ENCODE measurements at places on chromosomes 2 and 18.
A peak's percentile ranks its signal among the peaks of the same experiment; 100 is the strongest.

- DNase-seq: no peak
Observed at GRCh38 chr2:27275211-27276150, at the start of gene DNAJC5G. Gene DNAJC5G (plus strand): TSS chr2:27275433. CDS start chr2:27276729, 1,296 bp downstream.

GRCh38 chr2:47890711-47891368, 15.5 kb downstream of the FBXO11 start:
- DNase-seq: no peak

- DNase-seq: no peak
Observed at GRCh38 chr2:168584911-168585310, 128.8 kb downstream of the CERS6 start.

- DNase-seq: no peak
Observed at GRCh38 chr2:71596011-71596410, 142.7 kb downstream of the DYSF start.

DNA sequence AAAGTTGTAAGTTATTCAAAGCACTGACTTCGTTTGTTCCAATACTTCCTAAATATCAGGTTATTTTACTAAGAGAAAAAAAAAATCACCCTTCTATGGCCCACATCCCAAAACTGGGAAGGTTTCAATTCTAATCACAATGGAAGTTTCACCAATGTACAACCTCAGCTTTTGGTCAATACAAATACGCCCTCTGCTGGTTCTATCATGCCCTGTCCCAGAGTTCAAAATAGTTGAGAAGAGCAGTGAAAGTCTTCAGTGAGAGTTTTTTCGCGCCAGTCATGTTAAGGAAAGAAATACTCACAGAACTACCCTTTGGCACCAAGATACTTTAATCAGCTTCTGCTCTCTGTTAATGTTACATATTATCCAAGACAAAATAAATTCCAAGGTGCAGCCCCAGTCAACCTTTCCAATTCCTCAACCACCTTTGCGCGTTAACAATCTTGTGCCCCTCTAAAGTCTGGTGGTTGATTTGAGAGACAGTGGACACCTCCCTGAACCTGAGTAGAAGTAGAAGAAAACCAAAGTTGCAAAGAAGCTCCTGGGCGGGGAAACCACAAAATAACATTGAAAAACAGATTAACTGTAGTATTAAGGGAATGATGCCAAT, 59.9 kb downstream of the SUMO1 start:
- DNase-seq: peak; percentile 69

DNA sequence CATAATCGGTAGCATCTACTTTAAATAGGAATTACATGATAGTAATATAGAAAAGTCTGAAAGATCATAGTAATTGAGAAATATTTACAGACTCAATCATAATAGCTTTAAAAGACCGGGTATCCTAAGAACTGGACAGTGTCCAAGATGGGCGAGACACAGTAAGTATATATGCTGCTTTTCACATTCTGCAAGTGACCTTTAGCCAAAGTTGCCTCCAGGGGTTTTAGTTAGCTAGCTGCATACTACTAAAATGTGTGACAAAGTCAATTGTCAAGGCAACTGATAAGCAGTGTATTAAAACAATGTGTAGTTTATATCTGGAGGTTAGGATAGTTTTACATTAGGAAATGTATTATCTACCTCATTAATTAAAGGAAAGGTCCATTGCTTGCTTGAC, 24.6 kb downstream of the CD302 start:
- DNase-seq: peak; percentile 72

DNA sequence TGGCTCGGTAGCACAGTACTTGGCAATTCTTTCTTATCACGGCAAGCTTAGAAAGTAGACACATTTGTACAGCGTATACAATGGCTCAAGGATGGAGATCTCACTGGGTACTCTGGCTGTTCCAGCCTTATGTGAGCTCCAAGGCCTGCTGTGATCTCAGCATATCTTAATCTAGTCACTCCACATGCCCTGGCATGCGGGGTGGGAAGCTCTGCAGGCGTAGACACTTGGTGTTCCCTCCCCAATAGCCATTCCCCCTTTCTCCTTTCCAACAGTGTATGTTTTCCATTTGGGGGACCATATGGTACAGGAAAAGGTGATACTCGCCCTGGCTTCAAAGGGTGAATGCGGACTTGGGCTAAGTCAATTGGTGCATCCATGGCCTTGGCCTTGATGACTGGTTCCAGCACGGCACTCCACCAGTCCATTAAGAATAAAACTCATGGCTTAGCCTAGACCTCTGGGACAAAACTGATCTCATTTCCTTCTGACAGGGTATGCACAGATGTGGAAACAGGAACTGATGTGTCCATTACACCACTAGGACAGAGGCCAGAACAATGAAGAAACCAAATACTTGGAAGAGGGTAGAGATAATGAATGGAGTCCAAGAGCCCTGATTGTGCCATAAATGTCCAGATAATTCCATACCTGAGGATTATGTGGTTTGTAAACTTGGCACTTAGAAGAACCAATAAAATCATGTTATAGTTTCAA, 28.4 kb downstream of the TGIF1 start:
- no peak for DNase-seq

- DNase-seq: peak; percentile 89
Observed at GRCh38 chr2:28390746-28391563, 1.7 kb upstream of the FOSL2 start.

GRCh38 chr18:62659698-62660097, 55.6 kb upstream of the PHLPP1 start:
- DNase-seq: no peak

DNA sequence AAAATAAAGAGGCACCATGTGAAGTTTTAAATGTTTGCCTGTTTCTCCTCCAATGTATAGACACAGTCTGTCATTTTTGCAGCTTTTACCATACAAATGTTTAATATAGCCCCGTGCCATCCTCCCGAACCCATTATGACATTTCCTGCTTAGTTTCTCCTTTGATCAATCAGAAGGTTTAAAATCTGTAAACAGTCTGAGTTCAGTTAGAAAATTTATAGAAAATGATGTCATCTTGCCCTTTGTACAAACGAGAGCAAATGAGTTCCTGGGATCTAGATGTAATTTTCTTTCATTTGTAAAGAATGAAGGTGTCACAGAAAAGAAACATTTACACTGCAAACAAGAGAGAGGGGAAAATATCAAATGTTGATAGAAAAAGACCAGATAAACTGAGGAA, 62.7 kb upstream of the NFU1 start:
- no peak for DNase-seq

GRCh38 chr2:239285932-239286230, 114.9 kb downstream of the HDAC4 start:
- no peak for DNase-seq

GRCh38 chr2:20562540-20563225, 88.2 kb downstream of the HS1BP3 start:
- no peak for DNase-seq

DNA sequence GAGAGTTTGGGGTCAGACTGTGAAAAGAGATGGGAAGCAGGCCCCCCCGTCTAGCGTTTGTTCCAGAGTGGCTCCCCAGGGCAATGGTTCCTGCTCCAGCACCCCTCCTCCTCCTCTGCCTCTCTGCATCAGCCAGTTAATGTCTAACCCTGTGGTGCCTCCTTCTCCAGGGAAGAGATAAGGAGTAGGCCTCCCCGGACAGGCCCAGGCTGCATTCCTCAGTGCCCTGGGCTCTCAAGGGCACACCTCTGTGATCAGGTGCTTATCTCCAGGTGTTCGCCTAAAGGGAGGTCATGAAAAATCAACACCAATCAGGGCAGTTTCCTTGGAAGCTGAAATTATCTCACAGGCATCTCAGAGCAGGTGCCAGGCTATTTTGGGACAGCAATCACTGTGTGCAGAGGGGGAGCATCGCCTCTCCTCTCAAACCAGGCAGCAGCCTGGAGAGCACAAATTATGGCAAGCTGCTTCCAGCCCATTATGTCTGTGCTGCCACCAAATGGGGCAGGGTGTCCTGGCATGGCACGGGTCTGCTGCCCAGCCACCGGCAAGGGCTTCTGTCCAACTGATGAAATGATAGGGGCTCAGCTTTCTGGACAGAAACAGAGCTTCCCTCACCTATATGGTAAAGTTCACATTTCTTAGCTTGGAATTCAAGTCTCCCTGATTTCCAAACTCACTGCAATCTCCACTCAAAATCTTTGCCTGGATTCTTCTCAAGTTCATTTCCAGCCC, 255.8 kb upstream of the SLC14A2 start:
- no peak for DNase-seq

DNA sequence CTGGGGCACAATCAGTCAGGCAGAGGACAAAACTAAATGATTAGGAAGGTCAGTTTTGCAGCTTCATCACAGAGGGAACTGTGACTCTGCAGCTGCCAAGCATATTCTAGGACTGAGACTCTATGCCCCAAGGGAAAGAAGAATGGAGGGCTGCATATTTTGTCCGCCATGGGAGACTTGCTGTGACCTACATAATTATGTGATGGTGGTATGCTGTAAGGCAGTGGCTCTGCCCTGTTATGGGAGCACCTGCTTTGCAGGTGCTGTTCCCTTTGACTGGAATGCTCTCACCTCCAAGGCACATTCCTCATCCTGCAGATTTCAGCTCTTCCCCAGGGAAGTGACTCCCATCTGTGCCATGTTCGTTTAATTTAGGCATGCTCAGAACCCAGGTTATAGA, 261.9 kb upstream of the EPHA4 start:
- no peak for DNase-seq

GRCh38 chr18:21100146-21100545, 11.5 kb downstream of the ROCK1 start:
- peak; percentile 24 for DNase-seq

GRCh38 chr18:31901063-31901462, 41.9 kb downstream of the TRAPPC8 start:
- DNase-seq: peak; percentile 1

DNA sequence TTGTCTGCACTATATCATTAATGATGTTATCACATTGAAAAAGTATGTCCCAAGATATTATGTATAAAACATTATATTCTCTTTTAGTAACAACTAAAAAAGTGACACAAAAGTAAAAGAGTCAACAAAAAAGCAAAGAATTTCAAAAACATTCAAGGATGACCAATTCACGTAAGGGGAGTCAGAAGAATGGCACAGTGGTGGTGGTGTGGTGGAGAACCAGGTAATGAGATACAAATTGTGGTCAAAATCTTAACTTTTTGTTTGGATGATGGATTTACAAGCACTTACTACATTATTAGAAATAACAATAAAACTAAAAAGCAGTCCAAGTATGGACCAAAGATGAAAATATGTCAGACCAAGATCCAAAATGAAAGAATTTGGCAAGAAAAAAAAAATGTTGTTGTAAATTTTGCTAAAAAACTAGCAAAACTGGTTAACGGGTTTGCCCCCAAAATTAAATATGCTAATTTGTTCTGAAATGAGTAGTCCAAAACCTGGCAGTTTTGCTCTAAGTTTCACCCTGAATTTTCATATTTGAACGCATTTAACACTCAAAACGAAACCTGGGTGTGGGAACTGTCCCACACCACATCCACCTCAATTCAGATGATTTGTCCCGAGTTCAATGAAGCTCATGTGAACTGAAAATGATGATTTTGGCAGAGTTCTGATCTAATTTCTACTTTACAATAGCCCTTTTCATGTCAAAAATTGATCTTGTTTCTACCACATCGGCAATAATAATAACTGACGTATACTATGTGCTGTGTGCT, 135.8 kb downstream of the IKZF2 start:
- no peak for DNase-seq

DNA sequence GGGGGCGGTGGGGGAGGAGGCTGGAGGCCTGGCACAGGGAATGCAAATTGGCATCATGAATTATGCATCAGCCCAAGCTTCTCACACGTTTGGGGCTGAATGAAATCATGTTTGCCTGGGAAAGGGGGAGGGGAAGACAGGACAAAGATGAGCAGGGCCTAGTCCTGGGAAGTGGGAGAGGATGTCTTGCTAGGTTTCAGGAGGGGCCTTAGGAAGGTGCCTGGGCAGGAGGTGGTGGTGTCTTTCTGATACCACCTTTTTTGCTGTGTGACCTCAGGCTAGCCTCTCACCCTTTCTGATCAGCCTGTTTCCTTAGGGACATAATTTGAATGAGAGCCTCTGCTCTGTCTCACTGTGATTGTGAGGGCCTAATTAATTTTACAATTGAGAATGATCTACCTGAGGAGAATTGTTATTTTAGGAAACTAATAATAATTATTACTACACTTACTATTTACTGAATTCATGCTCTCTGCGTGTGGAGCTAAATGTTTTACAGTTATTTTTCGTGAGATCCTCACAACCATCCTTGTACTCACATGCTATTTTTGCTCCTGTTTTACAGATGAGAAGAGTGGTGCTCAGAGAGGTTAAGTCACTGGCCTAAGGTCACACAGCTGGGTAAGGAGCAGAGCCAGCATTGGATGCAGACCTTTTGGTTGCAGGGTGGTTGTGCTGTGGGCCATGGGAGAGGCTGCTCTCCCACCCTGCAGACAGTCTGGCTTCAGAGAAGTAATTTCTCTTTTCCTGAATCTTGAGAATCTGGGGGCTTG, 39.6 kb downstream of the INHBB start:
- no peak for DNase-seq

DNA sequence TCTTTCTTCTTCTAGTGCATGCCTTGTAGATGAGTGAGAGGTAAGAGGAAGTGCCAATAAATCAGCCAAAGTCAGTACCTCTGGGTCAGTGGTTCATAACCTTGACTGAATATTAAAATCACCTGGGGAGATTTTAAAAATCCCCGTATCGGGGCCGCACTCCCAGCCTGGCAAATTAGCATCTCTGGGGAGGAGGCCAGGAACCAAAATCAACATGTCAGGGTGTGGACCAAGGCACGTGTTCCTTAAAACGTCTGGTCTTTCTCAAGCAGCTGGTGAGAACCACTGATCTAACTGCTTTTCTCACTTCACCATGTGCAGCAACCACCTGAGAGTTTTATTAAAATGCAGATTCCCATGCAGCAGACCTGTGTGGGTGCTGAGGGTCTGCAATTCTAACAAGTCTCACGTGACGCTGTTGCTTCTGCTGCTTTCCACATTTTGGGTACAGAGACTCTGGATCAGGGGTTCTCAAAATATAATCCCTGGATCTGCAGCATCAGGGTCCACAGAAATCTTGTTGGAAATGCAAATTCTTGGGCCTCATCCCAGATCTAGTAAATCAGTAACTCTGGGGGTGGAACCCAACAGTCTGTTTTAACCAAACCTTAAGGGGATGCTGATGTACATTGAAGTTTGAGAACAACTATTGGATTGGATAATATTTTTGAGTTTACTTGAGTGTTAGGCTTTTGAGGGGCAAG, 49.5 kb downstream of the CHST9 start:
- peak; percentile 39 for DNase-seq

DNA sequence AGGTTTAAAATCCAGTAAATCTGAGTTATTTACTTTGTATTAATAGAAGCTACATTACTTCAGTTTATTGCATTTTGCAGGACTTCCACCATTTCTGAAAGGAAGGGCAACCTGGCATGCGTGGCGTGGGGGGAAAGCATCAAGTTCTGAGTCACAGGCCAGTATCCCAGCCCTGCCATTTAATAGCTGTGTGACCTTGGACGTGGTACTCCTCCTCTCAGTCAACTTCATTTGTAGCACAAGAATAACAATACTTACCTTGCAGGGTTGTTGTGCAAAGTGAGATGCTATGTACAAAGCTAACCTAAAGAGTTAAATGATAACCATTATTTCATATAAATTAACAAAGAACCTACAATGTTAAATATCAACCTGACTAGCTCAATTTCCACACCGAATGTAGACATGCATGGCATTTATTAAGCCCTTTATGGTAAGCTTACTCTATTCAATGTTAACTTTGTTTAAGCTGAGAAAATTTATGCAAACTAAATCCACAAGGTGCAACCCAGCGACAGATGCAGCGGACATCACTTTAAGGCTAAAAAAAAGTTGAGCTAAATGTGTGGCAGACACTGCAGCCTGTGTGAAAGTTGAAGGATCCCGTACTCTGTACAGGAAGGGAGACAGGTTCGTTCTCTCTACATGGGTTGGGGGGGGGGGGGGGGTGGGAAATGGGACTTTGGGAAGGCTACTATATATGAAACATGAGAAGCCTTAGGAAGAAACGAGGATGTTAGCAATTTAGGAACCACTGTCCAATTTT, 17.2 kb upstream of the STPG4 start:
- peak; percentile 60 for DNase-seq
